Substantia nigra (tissue), 51 donors: ENCODE measurements at places on chromosomes 2 and 18.

DNA sequence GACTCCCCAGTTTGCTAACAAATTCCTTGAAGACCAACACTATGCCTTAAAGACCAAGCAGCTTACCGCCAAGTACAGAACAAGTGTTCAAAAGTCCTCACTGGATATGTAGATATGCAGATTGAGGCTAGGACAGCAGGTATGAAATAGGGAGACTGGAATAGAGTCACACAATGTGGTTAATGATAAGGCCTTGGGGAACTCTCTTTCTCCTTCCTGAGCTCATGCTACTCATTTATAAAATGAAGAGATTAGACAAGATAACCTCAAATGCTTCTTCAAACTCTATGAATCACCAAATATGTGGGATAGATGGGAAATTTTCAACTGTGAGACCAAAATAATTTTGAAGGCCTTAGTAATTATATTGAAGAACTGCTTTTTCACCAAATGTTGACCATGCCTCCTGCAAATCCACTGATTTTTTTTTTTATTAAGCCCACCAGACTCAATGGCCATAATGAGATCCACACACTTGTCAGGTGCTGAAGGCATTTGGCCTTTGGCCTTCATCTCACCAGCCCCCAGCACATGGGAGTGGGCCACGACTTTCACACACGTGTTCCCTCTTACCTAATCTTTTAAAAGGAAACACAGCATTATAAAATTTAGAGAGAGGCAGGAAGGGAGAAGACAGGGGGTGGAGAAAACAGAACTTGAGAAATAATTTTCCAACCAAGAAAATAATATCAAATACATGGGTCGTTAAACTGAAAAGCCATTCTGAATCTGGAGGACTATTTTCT, 181.5 kb downstream of the EN1 start:
- DNase-seq: no peak

- no peak for DNase-seq
Observed at GRCh38 chr2:163794635-163795034, 58.8 kb upstream of the FIGN start.

GRCh38 chr2:235460548-235461047, 33.2 kb upstream of the AGAP1 start:
- no peak for DNase-seq

- no peak for DNase-seq
Observed at GRCh38 chr2:214839464-214839863, 30.0 kb upstream of the BARD1 start.

DNA sequence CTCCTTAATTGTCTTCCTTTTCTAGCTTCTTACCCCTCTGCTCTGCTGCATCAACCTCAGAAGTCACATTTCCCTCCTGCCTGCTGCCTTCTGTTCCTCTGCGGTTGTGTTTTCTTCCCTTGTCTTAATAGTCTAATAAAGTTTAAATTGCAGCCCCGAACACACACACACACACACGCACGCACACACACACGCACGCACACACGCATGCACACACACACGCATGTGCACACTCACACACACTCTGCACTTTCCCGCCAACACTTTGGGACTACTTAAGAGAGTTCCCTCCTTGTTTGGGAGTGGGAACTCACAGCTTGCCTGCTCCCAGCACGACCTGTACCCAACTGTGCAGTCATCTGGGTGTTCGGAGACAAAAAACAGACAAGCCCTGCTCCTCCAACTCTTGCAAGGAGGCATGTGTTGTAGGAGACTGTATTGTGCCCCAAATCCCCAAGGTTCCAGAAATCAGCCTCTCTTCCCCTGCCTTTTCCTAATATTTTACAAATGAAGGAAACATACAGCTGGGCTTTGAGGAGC, 99.1 kb downstream of the SETBP1 start:
- no peak for DNase-seq
